Activated gamma-delta T cell treated with Interleukin-2 at 50 U/mL for 16 hours (primary cell): ENCODE measurements at places on chromosomes 13 and 19.

GRCh38 chr13:79112016-79112415, 294.0 kb downstream of the RBM26 start:
- DNase-seq: no peak

GRCh38 chr13:58343076-58343475, 711.5 kb downstream of the PCDH17 start:
- DNase-seq: no peak

DNA sequence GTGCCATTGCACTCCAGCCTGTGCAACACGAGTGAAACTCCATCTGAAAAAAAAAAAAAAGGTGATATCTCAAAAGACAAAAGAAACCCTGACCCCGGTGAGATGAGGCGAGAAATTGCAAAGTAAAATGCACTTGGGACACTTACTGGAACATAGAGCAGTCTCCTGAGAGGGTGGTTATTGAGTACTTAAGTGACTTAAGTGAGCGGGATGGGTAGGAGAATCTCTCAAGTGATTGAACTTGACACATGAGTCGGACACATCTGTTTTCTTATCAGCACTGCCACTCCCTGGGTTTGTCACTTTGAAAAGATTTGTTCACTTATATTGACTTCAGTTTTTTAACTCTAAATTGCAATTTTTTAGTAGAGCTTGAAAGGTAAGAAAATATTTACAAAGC, 2.8 kb downstream of the ZNF429 start:
- DNase-seq: no peak

DNA sequence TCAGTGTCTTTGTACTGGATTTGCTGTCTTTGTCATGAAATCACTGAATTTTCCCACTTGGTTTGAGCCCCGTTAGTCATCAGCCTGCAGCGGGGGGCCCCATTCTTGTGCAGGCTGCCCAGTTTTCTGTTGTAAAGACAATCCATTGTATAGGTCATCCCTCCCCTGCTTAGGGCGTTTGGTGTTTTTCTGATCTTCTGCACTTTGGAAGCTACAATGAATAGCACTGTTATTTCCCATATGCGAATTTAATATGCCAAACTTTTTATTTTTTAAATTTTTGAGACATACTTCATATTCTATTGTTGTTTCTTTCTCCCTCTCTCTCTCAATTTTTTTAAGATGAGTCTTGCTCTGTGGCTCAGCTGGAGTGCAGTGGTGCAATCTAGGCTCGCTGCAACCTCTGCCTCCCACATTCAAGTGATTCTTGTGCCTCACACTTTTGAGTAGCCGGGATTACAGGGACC, 9.0 kb downstream of the SLC27A1 start:
- DNase-seq: no peak

GRCh38 chr13:23969647-23970046, 72.3 kb upstream of the C1QTNF9B start:
- no peak for DNase-seq

DNA sequence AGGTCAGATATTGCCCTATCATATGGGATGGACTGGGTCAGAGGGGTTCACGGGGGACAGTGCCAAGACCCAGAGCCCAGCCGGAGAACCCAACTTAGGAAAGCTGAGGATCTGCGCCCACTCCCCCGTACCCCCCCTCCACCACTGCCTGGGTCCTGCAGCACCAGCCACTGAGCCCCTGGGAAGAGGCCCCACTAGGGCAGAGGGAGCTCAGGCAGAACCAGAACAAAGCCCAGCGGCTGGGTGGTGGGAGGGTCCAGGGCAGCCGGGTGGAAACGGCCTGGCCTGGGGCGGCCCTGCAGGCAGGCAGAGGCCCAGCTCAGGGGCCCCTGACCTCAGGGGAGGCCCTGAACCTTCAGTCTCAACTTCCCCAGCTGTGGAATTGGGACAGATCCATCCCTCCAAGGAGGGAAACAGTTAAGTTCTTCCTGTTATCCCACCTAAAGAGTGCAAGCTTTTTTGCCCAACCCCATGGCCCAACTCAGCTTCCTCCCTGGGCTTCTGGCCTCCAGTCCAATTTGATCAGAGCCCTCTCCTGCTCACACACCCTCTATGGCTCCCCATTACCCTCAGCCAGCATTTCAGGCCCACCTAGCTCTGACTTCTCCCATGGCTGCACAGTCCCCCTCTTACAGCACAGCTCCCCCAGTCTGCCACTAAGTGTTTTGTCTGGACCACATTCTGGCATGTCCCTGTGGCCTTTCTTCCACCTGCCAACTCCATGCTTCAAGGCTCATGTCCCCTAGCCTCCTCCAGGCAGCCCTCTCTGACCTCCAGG, 3.1 kb downstream of the NR2F6 start:
- DNase-seq: no peak

DNA sequence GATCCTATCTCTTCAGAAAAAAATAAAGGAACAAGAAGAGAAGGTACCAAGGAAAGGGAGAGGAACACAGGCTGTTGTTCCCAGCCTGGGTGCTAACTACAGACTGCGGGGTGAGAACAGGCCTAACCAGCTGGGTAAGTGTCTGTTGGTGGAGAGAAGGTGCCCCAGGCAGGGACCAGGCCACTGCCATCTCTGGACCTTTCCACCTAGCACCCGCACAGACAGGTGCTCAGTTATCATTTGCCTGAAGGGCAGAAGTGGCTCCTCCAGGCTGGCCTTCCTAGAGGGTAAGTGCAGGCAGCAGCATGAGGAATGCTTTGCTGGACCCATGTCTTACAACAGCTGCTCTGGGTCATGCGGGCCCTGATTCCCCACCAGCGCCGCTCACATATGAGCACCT, 10.1 kb downstream of the DNMT1 start:
- DNase-seq: no peak

GRCh38 chr13:51959773-51960172, 51.5 kb downstream of the ATP7B start:
- no peak for DNase-seq

GRCh38 chr13:34214686-34215085, 396.7 kb downstream of the RFC3 start:
- DNase-seq: no peak

- no peak for DNase-seq
Measured at GRCh38 chr13:99071666-99072065, 93.8 kb upstream of the DOCK9 start.
